PC-3 (cell line): ENCODE measurements at places on chromosomes 16 and 17. TPM values are rescaled to one million over a fixed set of nuclear protein-coding genes. Genes with fewer than 3 reads are reported as not detected.

WNK4 gene
- 13.0 and 17.4 TPM in 2 replicates for total RNA-seq

ARHGAP44 gene
- 0.40 and 1.1 TPM in 2 replicates for total RNA-seq

CHD9NB gene
- 0.40 TPM in 1 of 2 replicates, not detected in the other for total RNA-seq

ADPRM gene
- total RNA-seq, result 2.4 and 2.9 TPM in 2 replicates

SCN4A gene
- total RNA-seq, result 0.06 TPM in 1 of 2 replicates, not detected in the other

KRTAP9-4 gene
- total RNA-seq, result not detected in 2 replicates

ABCC3 gene
- total RNA-seq, result 50.2 and 64.4 TPM in 2 replicates

KRT32 gene
- total RNA-seq, result 1.5 TPM in 2 replicates

COG1 gene
- 24.1 and 31.6 TPM in 2 replicates for total RNA-seq

JPT2 gene
- 85.2 and 86.5 TPM in 2 replicates for total RNA-seq

NEUROD2 gene
- not detected in 2 replicates for total RNA-seq

PERCC1 gene
- total RNA-seq, result not detected in 2 replicates

TP53TG3 gene
- total RNA-seq, result not detected in 2 replicates

AOC2 gene
- total RNA-seq, result 0.63 and 1.4 TPM in 2 replicates

HAS3 gene
- 92.5 and 153 TPM in 2 replicates for total RNA-seq

HOXB4 gene
- total RNA-seq, result 0.22 and 0.58 TPM in 2 replicates

STH gene
- total RNA-seq, result not detected in 2 replicates

C17orf113 gene
- total RNA-seq, result 0.62 and 1.8 TPM in 2 replicates

HOXB2 gene
- 1.1 TPM in 1 of 2 replicates, not detected in the other for total RNA-seq

PABPN1L gene
- total RNA-seq, result not detected in 2 replicates

ZDHHC1 gene
- total RNA-seq, result 4.8 and 5.1 TPM in 2 replicates

JPH3 gene
- not detected in 2 replicates for total RNA-seq

KRTAP2-3 gene
- 10.8 and 12.4 TPM in 2 replicates for total RNA-seq

GPRC5C gene
- 209 and 210 TPM in 2 replicates for total RNA-seq

TBC1D3E gene
- not detected in 2 replicates for total RNA-seq

CCL1 gene
- total RNA-seq, result not detected in 2 replicates

CRHR1 gene
- total RNA-seq, result not detected in 2 replicates

HGS gene
- total RNA-seq, result 177 and 194 TPM in 2 replicates

DHRS7C gene
- not detected in 2 replicates for total RNA-seq

SLFN14 gene
- total RNA-seq, result not detected in 2 replicates

STX1B gene
- total RNA-seq, result 1.5 and 2.4 TPM in 2 replicates

KRT40 gene
- total RNA-seq, result not detected in 2 replicates

CHRNE gene
- total RNA-seq, result 0.11 TPM in 1 of 2 replicates, not detected in the other

TMIGD1 gene
- total RNA-seq, result not detected in 2 replicates

RBFOX1 gene
- not detected in 2 replicates for total RNA-seq

CXCL16 gene
- 22.1 and 38.7 TPM in 2 replicates for total RNA-seq

OR3A3 gene
- total RNA-seq, result not detected in 2 replicates

SDR42E1 gene
- total RNA-seq, result not detected in 2 replicates
